ENCODE measurements at places on chromosomes 5 and 9. TPM values are rescaled to one million over a fixed set of nuclear protein-coding genes. Genes with fewer than 3 reads are reported as not detected.

DNA sequence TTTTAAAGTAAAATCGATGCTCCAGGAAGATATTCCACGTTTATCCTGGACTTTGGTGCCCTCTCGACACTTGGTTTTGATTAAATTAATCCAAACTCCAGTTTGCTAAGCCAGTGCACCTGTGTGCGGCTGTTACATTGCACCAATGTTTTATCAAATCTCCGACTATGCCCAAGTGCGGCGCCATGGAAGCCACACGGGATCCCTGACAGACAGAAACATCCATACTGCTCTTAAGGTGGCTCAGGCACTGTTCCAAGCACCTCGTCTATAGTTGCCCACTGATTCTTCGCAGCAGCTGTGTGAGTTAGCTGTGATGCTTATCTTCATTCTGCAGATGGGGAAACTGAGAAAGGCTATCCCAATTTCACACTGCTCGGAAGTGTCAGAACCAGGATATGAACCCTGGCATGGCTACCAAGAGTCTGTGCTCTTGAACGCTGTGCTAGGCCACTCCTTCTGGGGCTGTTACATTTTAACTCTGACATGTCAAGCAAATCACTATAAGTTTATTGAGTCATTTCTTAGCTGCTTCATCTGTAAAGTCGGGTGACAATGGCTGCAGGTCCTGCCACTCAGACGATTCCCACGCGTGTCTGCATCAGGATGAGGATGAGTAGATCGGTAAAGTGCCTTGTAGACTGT is 113.0 kb downstream of the ADAMTS2 start:
- DNase-seq = no peak

GRCh38 chr9:134317790-134318414 is 8.4 kb upstream of the RXRA start:
- DNase-seq = no peak

DNA sequence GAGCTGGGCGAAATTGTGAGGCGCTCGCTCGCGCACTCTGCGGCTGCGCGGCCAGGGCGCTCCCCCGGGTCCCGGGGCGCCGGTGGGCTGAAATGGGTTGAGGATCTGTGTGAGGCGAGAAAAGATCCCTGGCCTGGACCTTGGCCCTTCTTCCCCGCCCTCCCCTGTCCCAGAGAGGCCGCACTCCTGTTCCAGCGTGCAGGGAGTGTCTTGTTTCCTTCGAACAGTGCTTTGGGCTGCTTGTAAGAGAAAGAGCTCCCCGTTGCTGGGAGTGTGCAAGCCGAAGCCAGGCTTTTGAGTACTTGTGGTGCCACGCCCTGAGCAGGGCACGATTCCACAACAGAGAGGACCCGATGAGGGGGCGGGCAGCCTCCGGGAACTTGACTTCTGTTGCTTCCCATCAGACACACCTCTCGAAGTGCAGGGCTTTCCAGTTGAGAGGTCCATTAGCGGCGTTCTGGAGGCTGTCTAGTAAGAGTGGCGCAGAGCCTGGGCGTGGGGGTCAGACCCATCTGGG is 535 bp downstream of the DOLPP1 start:
- no peak for DNase-seq

DNA sequence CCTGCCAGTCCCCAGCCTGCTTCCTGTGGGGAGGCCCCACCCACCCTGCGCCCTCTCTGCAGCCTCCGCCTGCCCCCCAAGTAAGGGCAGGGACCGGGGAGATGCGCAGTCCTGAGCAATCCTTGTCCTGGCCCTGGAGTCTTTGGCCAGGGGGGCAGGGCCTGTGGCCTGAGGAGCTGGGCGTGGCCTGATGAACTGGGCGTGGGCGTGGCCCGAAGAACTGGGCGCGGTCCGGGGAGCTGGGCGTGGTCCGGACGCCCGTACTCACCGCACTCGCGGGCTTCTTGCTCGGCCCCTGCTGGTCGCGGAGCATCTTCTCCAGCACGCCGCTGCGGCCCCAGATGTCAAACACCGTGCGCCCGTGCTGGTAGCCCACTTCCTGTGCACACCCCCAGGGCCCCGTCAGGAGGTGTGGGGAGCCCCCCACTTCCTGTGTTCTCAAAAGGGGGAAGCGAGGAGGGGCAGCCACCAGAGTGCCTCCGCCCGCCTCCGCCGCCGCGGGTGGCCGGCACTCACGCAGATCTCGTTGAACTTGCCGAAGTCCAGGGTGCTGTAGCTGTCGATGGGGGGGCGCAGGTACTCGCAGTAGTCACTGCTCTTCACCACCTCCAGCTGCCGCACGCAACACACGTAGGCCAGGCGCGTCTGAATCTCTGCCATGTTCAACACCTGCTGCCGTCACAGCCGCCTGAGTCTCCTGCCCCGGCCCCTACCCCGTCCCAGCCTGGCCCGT is 2.7 kb upstream of the NSMF start:
- no peak for DNase-seq

- DNase-seq = no peak
These were observed 106.5 kb downstream of the NFIB start for GRCh38 chr9:14207352-14207995.

- DNase-seq = no peak
These were observed 39.5 kb upstream of the TNFSF15 start for GRCh38 chr9:114845373-114845772.

DNA sequence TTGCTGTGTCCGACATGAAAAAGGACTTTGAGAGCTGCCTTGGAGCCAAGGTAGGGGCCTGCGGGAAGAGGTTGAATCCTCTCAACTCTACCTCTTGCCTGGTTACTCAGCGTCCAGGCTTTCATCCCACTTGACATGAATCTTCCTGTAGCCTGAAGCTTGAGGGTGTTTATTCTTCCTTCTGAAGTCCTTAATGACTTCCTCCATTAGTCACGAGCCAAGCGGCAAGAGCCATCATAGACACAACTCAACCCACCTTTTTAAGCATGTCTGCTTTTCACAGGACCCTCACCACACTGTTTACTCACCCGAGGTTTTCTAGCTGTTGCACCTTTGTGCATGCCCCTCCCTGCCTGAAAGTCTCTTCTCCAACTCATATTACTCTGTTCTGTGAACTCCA is 40.2 kb downstream of the ACO1 start:
- no peak for DNase-seq

GRCh38 chr5:171952021-171952420 is 54.4 kb downstream of the FBXW11 start:
- no peak for DNase-seq

- peak; percentile 50 for DNase-seq
These were observed 202.1 kb downstream of the SNX18 start for GRCh38 chr5:54719384-54720283.

DNA sequence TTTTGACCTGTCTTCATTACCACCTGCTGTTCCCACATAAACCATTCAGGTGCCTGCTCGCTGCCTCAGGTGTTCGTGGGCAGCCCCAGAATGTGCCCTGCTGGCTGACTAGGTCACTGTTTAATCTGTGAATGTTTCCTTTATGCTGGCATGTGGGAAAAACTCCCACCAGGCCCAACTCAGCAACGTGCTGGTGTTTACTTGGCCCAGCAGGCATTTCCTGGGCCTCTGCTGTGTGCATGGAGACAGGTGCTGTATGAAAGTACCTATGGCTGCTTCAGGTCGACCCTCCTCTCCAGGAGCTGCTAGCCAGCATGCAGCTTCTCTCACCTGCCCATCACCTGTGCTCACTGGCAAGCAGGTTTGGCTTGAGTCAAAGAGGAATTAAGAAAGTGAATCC is 65.8 kb downstream of the RAD23B start:
- DNase-seq = no peak

- peak; percentile 51 for DNase-seq
These were observed 35.2 kb upstream of the SPARC start for GRCh38 chr5:151721812-151722391.

- DNase-seq = no peak
These were observed 96.5 kb downstream of the TLE1 start for GRCh38 chr9:81592887-81593266.

- no peak for DNase-seq
These were observed 7.2 kb upstream of the PIP5K1B start for GRCh38 chr9:68697851-68698250.

- no peak for DNase-seq
These were observed 69.2 kb upstream of the SHB start for GRCh38 chr9:38138276-38138675.

The GLRA1 gene
- not detected for total RNA-seq

The SPAAR gene
- total RNA-seq = 0.33 TPM

The GPR150 gene
- not detected for total RNA-seq

The FREM1 gene
- total RNA-seq = not detected

The NSUN2 gene
- total RNA-seq = 57.2 TPM

The COMMD10 gene
- 17.0 TPM for total RNA-seq

The GPR151 gene
- total RNA-seq = not detected

The WDR36 gene
- total RNA-seq = 67.2 TPM

The GABRB2 gene
- not detected for total RNA-seq

The ZDHHC11 gene
- total RNA-seq = 6.0 TPM

The TAS2R1 gene
- total RNA-seq = not detected

The NPR3 gene
- 0.19 TPM for total RNA-seq

Measured in mammary epithelial cell (primary cell).